ENCODE measurements at places on chromosomes 6 and 20.

DNA sequence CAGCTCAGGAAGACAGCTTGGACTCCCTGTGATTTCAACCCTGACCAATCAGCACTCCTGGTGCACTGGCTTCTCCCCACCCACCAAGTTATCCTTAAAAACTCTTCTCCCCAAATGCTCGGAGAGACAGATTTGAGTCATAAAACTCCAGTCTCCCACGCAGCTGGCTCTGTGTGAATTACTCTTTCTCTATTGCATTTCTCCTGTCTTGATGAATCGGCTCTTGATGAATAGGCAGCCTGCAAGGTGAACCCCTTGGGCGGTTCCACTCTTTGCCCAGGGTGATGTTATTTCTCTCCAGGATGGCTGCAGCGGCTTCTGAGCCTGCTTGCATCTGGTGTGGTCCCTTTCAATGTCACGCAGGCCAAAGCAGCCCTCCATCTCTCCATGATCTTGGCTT is 12.4 kb downstream of the SLC52A3 start:
- no peak for DNase-seq

GRCh38 chr6:78379982-78380381 is 487.4 kb upstream of the IRAK1BP1 start:
- DNase-seq: no peak

DNA sequence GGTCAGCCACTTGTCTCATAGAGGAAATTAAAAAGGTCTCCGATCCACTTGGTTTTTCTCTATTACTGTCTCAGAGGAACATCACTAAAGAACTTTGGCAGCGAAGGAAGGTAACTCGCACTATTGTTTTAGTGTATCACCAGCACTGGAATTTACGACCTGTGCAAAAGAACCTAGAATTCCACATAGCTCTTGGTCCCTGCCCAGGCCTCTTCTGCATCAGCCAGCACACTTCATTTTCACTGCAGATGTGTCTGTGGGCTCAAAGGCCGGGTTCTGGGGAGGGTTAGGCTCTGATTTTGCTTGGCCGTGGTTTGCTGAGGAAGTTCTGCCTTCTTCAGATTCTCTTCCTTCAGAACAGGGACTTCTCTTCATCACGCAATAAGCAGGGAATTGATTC is 102.8 kb upstream of the TMEM181 start:
- DNase-seq: no peak

GRCh38 chr20:33947709-33948295 is 45.9 kb upstream of the RALY start:
- peak; percentile 70 for DNase-seq

- no peak for DNase-seq
Measured at GRCh38 chr20:21159658-21160380, 33.9 kb downstream of the KIZ start.

GRCh38 chr6:3509336-3509735 is 52.5 kb upstream of the SLC22A23 start:
- DNase-seq: no peak

DNA sequence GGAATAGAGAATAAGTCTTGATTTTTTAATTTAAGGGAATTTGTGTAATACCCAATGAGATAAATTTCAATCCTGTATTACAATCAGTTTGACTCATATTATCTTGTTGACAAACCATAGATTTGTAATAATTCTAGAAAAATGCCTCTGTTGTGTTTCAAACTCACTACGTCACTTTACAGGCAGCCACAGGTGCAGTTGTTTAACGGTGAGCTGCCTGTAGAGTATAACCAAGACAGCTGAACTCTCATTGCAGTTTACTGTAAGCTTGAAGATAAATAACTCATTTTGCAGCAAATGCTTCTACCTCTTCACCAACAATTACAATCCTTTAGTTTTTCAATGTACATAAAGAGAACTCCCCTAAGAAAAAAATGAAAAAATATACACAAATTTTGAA is 114.3 kb downstream of the PRKN start:
- no peak for DNase-seq

GRCh38 chr20:17568972-17569521 is 828 bp upstream of the DSTN start:
- DNase-seq: no peak

DNA sequence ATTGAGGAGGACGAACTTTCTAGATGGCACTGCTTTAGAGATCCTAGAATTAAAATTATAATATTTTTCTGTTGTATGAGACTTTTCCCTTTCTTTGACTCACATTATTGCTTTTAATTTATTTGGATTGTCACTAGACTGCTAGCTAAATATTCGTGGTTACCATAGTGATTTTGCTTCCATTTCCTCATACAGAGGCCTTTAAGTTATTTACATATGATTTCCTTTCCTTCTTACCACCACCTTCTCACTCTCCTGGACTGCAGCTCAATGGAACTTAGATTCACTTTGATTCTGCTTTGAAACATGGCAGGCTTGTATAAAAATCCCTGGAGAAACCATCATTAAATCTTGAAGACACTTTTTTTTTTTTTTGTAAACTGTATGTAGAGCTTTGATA is 222.9 kb downstream of the LAMA2 start:
- DNase-seq: no peak

DNA sequence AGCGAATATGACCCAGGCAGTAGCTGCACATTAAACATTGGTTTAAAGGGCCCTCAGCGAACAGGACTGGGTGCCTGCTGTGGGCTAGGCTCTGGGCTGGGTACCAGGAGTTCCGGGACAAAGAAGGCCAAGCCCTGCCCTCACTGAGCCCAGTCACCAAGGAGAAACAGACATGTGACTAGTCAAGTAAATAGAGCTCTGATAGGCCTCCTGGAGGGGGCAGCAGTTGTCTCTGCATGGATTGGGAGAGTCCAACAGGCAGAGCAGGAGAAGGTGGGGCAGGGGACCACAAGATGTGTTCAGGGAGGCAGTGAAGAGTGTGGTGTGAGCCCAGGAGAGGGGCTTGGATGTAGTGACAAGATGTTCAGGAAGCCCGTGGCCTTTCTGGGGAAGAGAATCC is 3.1 kb downstream of the HM13 start:
- DNase-seq: no peak

DNA sequence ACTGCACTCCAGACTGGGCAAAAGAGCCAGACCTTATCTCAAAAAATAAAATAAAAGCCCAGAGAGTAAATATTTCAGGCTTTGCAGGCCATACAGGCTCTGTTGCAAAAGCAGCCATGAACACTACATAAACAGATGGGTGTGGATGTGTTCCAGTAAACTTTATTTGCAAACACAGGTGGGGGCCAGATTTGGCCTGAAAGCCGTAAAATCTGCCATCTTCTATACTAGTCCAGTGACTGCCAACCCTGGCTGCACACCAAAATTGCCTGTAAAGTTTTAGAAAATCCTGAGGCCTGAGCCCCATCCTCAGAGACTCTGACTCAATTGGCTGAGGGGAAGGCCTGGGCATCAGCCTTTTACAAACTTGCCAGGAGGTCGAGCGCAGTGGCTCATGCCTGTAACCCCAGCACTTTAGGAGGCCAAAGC is 103.6 kb downstream of the ZMYND8 start:
- no peak for DNase-seq

Data from activated CD8-positive, alpha-beta memory T cell treated with anti-CD3 and anti-CD28 coated beads, Interleukin-2, amount 50 U/mL, for 48 hours (primary cell).